Iris pigment epithelial cell (primary cell): ENCODE measurements at places on chromosomes 1 and 21.

DNA sequence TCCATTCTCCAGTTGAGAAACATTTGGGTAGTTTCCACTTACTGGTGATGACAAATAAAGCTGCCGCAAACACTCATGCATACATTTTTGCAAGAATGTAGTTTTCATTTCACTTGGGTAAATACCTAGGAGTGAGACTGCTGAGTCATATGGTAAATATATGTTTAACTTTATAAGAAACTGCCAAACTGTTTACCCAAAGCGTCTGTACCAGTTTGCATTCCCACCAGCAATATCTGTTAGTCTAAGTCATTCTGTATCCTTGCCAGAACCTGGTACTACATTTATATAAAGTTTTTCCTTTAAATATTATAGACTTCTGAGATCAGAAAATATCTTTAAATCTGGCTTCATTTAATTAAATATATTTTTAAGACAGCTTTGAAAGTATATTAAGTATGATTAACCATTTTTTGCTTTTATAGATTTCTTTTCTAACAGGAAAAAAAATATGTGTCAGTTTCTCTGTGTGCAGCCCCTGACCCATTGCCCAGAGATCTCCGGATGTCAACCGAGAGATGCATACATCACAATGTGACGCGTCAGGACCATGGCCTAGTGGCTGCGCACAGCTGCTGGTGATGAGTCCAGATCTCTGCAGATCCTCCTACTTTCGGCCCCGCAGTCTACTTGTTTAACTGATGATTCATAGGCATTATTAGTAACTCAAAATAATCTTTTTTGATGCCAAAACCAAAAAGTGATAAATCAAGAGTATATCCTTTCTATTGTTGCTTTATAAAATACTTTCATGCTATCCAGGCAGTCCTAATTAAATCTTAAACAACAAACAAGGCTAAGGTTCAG lies 227.1 kb upstream of the MAP1LC3C start:
- no peak for DNase-seq

GRCh38 chr1:214475331-214475730 lies 76.1 kb downstream of the PTPN14 start:
- no peak for DNase-seq

DNA sequence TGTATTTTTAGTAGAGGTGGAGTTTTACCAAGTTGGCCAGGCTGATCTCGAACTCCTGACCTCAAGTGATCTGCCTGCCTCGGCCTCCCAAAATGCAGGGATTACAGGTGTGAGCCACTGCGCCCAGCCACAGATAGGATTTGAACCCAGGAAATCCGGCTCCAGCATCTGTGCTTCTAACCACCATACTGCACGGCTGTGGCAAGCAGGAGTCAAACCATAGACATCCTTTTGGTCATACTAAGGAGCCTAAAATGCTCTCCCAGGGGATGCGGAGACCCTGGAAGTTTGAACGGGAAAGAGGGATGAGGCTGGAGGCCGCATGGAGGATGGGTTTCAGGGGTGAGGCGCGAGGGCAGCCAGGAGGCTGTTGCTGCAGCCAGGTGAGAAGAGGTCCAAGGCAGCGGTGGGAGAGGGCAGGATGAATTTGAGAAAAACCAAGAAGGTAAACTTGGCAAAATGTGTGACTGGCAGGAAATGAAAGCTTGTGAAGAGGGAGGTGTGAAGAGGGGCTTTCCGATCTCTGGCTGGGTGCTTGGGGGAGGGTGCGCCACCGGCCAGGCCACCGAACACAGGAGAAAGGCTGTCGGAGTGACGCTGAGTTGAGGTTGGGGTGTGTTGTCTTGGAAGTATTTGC lies 24.0 kb upstream of the CDK18 start:
- DNase-seq, result no peak

GRCh38 chr1:32898056-32898455 lies 3.1 kb downstream of the TMEM54 start:
- DNase-seq, result no peak

DNA sequence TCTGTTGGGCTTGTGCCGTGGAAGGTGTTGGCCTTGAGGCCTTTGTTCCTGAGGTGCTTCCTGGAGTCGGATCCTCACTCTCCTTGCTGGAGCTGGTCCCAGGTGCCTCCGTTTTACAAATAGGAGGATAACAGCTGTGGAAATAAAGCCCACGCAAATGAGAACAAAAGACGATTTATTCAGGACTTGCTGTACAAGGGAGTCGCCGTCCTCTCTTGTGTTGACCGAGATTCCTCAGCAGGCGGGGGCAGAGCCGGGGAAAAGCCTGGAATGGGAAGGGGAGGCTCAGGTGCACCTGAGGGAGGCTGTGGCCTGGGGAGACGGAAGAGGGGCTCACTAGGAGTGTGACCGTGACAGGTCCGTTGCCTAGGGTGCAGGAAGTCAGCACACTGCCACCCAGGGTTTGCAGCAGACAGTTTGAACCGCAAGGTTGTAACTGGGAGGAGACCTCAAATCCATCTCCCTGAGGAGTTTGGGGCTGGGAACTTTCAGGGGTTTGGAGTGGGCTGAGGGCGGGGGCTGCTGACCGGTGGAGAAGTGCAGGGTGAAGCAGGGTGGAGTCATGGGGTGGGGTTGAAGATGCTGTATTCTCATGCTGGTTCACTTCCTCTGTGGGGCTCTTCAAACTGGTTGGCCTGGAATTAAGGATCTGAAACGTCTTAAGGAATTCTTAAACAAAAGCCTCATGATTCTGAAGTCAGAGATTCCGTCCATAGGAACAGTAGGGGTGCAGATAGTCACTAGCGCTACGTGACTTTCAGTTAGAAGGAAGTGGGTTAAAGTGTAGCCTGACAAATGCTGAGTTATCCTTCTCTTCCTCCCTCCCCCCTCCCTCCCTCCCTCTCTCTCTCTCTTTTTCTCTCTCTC lies 2.6 kb upstream of the CSTB start:
- DNase-seq, result no peak

DNA sequence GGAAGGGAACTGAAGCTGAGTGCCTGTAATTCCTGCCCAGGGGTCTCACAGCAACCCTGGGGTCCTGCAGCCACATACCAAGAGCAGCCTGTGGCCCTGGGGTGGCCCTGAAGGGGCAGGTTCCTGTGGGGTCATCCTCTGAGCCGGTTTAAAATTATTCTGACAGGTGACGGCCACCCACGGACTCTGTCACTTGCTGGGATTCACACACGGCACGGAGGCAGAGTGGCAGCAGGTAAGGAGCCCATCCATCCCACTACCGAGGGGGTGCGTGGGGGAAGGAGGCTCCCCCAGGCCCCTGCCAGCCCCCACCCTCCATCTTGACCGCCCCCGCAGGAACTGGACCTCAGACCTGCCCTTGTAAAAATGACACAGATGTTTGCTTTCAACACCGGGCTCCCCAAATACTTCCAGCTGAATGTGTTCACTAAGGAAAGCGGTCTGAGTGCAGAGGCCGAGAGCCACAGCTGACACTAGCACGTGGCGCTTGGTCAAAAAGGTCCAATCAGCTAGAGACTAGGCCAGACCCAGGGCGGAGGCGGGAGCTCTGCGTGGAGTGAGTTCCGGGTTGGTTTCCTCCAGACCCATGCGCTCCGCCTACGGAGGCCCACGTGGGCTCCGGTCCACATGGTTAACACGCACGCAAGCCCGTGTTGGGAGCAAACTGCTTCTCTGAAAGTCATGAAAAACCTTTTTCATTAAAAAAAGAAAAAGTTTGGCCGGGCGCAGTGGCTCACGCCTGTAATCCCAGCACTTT lies 10.0 kb downstream of the YBEY start:
- DNase-seq, result peak; percentile 65

- DNase-seq, result no peak
Observed at GRCh38 chr21:44508426-44508710, 31.6 kb downstream of the KRTAP10-1 start.

DNA sequence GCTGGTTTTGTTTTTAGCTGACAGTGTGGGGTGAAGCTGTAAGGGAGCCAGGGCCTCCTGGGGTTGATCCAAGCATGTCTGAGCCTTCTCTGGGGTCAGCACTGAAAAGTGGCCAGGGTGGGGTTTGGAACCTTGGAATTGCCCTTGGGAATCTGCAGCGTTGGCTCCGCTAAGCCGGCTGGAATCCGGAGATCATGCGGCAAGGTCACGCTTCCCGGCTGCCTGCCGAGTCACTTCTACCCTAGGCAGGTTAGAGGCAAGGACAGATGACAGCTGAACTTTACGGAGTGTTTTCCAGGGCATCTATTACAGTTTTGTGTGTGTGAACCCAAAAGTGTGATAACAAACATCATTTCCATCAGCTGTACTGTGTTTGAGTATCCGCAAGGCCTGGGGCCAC lies 17.1 kb downstream of the ABCG1 start:
- no peak for DNase-seq

DNA sequence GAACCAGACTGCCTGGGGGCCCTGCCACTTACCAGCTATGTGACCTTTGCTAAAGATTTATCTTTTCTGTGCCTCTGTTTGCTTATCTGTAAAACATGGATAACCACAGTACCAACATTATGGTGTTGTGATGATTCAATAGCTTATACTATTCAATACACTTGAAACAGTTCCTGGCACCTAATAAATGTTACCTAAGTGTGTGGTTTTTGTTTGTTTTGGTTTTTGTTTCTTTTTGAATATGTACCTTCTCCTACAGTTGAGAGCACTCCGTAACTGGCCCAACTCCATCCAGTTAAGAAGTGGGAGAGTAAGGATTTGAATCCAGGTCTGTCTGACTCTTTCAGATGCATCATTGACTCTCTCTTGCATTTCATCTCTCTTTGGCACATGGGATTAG lies 125.8 kb upstream of the C8B start:
- DNase-seq, result no peak

GRCh38 chr1:248817065-248817464 lies 8.7 kb downstream of the SH3BP5L start:
- DNase-seq, result peak; percentile 41

DNA sequence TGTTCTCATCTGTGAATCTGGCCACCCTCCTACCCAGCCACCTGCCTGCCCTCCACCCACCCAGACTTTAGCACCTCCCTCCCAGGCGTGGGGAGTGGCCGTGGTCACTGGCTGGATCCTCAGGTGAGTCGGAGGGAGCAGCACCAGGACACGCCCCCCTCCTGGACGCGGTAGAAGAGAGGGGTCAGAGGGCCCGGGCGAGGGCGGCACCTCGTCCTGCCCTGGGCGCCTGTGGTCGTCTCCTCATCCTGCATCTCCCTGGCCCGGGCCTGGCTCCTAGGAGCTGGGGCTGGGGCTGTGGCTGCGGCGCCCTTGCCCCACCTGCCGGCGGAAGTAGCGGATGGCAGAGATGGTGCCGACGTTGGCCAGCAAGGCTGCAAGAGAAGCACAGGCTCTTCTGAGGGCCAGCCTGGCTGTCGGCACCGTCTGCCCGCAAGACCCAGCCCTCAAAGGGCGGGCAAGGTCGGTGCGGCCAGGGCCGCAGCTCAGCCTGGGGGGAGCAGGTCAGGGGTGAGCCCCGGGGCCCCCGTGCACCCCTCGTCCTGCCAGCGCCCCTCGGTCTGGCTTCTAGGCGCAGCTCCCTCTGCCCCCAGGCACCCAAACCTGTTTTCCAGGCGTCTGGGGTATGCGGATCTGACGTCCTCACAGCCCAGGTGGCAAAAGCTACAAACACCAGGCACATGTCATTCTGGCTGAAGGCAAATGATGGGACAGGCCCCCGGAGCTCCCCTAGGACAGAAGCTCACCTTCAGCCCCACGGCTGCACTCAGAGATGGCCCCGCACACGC lies 5.8 kb downstream of the PERM1 start:
- DNase-seq, result peak; percentile 65

DNA sequence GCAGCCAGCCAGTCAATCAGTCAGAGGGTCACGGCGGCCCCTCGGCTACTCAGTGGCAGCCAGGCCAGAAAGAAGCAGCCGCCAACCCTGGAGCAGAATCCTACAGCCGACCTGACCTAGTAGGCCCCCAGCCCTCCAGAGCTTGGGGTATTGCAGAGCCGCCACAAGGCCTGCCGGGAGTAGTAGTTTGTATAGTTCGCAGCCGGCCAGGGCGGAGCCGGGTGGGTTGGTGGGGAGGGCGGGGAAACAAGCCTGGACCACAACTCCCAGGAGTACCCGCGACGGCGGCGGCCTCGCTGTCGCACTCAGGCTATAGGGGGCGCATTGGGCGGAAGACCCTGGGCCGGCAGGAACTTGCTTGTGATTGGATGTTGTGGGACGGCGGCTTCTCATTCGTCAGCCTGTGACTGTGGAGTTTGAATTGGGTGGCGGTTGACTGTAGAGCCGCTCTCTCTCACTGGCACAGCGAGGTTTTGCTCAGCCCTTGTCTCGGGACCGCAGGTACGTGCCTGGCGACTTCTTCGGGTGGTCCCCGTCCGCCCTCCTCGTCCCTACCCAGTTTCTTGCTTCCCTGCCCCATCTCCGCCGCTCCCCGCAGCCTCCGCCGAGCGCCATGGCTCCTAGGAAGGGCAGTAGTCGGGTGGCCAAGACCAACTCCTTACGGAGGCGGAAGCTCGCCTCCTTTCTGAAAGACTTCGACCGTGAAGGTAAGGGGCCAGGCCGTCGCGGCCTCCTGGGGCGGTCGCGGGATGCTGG lies at the start of gene CDCA8:
Gene CDCA8 (plus strand): TSS at position 439 of the 756 bp plus-strand sequence. CDS start 175 bp downstream, at position 614.
- DNase-seq, result peak; percentile 99

DNA sequence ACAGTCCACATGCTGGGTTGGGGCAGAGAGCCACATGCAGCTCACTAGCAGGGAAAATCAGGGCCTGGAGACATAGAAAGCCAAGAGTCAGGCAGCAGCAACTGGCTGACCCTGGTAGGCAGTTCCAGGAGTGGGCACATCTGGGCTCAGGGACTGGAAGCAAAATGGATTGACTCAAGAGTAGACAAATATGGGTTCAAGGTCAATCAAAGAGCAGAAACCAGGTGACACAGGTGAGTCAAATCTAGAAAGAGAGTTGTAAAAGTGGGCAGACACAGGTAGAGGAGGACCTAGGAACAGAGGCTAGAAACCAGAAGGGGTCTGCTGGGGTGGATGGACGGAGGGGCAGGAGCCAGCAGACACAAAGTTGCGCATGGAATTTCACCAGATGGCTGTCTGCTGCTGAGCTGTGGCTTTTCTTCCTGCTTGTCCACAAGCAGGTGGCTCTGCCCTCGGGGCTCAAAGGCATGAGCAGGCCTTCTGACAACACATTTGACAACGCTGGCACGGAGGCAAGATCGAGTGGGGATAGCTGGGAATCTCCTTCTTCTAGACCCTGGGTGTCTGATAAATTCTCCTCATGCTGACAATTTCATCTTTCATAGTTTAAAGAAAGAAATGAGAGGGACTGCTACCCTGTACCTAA lies 40.8 kb upstream of the IGSF3 start:
- DNase-seq, result no peak

- DNase-seq, result peak; percentile 58
Observed at GRCh38 chr1:19377812-19378718, 65.9 kb downstream of the SLC66A1 start.
